Kasumi-1 (cell line): ENCODE measurements at places on chromosomes 4 and X.

DNA sequence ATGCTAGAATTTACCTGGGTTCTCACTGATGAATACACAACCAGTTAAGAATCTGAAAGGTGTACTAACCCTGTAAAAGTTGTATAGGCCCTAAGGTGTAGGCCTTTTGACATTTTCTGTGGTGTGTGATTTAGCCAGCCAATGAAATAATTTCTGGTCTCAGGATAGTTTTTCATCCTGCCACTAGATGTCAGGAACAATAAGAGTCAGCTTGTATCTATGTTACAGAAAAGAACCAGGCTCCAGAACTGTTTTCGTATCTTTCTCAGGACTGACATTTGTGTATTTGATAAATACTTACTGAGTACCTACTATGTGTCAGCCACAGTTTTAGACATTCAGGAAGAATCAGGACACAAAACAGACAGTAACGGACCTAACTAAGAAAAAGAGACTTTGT lies 673.6 kb upstream of the TENM3 start:
- peak; percentile 72 for DNase-seq

- no peak for DNase-seq
These were observed 87.3 kb upstream of the WDR1 start for GRCh38 chr4:10203851-10204250.

DNA sequence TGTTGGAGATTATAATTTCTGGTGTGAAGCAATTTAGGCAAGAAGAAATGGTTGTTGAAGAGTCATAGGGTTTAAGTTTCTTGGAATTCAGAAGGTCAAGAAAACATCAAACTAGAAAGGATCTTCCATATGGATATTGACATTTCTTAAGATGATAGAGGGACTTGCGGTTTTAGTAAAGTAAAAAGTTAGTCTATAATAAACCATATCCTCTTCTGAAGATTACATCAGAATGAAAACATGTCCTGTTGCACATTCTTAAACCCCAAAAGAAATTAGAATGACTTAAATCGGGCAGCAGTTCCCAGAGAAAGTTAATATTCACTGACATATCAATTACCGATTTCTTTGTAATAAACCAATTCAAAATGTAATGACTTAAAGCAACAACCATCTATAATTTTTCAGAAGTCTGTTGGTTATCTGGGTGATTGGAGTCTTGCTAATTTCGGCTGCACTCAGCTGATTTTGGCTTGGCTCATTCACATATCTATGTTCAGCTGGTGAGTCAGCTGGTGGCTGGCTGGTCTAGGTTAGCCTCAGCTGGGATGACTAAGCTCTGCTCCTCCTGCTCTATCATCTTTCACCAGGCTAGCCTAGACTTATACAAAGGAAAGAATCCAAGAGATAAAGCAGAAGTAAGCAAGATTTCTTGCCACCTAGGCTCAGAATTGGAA lies 24.4 kb upstream of the DYNLT3 start:
- DNase-seq = peak; percentile 10

DNA sequence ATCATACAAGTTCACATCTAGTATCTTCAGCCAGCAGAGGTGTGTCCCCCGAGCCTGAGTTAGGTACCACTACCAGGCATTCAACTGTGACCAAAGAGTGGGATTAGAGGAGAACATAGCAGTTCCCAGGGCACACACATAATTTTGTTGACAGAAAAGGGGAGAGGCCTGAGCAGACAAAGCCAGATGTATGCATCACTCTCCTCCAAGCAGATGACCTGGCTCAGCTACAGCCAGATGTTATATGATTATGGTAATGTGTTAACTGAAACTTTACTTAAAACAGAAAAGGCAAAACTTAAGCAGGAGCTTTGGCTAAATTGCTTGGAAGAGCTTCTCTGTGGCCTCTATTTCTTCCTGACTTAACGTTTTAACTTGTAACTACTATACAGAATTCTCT lies 88.9 kb downstream of the CC2D2A start:
- no peak for DNase-seq

- DNase-seq = no peak
These were observed 48.1 kb downstream of the NPY1R start for GRCh38 chr4:163284304-163284703.

DNA sequence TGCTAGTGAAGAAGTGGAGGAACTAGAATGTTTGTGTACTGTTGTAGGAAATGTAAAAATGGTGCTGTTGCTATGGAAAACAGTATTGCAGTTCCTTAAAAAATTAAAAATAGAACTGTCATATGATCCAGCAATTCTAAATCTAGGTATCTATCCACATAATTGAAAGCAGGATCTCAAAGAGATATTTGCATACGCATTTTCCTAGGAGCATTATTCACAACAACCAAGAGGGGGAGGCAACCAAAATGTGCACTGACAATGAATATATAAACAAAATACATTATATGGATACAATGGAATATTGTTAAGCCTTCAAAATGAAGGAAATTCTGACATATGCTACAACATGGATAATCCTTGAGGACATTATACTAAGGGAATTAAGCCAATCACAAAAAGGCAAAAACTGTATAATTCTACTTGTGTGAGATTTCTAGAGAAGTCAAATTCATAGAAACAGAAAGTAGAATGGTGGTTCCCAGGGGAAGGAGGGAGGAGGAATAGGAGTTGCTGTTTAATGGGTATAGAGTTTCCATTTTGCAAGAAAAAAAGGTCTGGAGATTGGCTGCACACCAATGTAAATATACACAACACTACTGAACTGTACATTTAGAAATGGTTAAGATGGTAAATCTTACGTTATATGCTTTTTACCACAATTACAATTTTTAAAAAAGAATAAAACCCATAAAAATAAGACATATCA lies 35.6 kb upstream of the KCNE5 start:
- no peak for DNase-seq

DNA sequence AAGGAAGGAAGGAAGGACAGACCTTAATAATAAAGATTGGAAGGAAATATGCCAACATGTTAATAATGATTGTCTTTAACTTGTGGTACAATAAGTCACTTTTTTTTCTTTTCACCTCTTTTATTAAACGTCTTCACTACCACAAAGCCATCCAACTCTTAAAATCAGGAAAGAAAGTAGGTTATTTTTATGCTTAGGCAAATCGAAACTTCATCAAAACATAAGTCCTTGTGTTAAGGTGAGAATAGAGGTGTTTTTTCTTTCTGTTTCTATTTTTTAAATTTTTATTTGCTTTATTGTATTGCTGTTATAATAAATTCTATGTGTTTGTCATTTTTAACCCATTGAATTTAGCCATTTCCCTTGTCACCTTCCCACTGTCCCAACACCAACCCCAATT lies 26.5 kb downstream of the BLOC1S4 start:
- DNase-seq = no peak

DNA sequence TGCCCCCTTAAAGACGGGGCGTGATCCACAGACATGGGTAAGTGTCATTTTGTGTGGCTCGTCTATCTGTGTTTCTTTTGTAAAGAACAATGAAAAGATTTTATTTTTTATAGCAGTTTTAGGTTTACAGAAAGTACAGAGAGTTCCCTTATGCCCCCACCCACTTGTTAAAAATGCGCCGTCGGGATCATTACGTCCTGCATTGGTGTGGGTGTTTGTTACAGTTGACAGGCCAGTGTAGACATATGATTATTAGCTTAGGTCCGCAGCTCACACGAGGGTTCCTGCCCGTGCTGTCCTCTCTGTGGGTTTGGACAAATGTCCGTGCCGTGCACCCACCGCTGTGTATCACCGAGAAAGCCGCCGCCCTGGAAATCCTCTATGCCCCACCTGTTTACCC lies 50.5 kb downstream of the RGS12 start:
- no peak for DNase-seq

- no peak for DNase-seq
These were observed 9.4 kb downstream of the FNIP2 start for GRCh38 chr4:158778156-158778711.

DNA sequence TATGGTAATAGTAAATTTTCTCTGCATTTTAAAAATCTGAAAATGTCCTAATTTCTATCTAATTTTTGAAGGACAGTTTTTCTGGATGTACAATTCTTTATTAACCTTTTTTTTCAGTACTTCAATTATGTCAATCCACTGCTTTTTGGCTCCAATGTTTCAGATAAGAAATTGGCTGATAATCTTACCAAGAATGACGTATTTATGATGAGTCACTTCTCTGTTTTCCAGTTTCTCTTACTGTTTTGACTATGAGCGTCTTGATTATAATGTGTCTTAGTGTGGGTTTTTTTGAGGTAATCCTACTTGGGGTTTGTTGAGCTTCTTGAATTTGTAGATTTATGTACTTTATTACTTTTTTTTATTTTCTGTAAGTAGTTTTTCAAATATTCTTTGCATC lies 47.2 kb downstream of the UGT2B11 start:
- no peak for DNase-seq

DNA sequence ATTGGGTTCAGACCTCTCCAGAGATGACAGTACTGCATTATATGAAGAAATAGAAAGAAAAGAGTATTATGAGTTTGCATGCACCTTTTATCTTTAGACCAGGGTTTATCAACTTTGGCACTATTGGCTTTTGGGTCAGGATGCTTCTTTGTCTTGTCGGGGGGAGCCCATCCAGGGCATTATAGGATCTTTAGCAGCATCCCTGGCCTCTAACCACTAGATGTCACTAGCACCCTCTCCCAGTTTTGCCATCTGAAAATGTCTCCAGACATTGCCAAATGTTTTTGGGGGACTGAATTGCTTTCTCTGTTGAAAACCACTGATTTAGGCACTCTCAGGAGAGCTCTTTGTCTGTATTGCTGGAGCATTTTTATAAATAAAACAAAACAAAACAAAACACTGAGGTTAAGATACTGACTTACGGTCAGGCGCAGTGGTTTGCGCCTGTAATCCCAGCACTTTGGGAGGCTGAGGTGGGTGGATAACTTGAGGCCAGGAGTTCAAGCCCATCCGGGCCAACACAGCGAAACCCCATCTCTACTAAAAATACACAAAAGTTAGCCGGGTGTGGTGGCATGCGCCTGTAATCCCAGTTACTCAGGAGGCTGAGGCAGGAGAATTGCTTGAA lies 23.6 kb downstream of the CA5B start:
- peak; percentile 15 for DNase-seq

DNA sequence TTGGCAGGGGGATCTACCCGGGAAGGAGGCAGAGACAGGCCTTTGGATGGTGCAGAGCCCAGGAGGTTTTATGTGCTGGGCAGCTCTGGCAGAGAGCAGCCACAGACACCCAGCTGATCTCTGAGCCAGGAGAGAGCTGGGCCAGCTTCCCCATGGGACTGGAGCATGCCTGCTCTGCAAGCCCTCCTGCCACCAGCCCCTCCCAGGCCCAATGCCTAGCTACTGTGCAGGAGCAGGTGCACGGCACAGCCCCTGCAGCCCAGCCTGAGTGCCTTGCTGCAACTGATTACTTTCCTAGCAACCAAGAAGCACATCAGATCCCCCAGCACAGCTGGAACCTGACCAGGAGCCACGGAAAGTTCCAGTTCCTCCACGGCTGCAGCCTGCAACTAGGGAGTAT lies 57.8 kb upstream of the BEND2 start:
- no peak for DNase-seq

DNA sequence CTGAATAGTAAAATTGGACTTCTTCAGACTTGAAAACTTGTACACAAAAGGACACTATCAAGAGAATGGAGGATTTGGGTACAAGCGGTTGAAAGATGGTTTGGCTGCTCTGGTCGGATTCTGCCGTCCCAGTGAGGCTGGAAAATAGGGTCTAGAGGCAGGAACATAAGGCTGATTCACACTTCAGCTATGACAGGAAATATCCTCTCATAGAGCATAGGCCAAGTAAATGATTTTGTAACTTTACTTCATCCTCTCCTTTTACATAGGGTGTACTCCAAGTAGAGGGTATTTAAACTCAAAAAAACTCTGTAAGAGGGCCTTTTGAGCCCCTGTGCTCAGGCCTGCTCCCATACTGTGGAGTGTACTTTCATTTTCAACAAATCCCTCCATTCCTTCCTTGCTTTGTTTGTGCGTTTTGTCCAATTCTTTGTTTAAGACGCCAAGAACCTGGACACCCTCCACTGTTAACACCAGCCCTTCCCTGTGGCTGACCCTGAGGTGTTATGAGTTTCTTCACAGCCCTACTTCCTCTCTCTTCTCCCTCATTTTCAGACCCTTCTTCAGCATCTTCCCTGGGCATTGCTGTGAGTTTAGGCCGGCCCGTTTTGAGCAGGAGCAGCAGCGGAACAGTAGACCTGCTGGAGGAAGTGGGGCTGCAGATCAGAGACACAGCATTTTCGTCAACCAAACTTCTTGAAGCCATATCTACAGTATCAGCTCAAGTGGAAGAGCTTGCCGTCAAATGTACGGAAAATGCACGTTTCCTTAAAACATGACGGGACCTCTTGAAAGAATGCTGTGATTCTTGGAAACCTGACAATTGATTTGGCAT lies 7.2 kb downstream of the PGAM4 start:
- DNase-seq = no peak

DNA sequence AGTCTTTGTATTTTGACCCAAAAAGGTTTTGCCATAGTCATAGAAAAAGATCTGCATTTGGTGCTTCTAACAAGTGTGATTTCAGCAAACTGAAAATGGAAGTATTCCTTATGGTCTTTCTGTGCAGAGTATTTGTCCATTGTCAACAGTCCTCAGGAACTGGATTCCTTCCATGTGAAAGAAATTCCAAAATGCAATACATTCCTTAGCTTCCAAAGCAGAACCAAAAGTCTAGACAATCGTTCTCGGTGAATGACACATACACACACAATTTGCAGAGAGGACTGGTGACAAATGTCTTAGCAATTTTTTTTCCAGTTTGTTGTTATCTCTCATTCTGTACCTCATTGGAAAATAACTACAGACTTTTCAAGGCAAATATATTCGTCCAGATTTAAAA lies 562.2 kb upstream of the SLIT2 start:
- DNase-seq = no peak
